ENCODE measurements at places on chromosomes 7 and 10. TPM values are rescaled to one million over a fixed set of nuclear protein-coding genes. Genes with fewer than 3 reads are reported as not detected.

Gene TCAF1
- 63.2 TPM for total RNA-seq

DNA sequence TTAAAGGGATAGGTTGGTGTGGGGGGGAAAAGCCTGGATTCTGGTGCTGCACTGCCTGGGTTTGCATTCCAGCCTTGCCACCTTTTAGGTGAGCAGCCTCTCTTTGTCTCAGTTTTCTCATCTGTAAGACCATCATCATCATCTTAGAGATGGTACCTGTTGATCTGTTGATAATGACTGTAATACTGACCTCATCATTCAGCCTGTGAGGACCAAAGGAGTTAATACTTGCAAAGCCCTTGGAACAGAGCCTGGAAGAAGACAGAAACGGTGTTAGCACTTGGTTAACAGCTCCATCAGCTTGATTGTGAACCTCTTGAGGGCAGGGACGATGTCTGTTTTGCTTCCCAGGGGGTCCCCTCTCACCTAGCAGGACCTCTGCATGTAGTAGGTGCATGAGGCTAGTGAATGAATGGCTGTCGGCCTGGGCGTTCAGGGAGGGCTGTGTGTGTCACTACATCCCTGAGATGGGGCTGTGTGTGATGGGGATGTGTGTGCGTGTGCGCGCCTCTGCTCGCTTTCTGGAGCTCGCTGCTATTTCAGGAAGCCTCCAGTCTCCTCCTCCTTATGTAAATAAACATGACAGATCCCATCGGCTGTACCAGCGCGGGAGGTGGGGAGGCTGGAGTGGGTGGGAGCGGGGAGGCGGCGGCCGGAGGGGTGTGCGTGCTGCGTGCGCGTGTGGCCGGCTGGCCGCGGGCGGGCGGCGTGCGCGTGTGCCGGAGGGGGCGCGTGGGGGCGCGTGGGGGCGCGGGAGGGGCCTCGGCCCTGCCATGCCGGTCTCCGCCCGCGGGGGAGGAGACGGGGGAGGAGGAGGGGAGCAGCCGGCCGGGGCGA is 61.2 kb downstream of the NEURL1 start:
- DNase-seq, result peak; percentile 54

DNA sequence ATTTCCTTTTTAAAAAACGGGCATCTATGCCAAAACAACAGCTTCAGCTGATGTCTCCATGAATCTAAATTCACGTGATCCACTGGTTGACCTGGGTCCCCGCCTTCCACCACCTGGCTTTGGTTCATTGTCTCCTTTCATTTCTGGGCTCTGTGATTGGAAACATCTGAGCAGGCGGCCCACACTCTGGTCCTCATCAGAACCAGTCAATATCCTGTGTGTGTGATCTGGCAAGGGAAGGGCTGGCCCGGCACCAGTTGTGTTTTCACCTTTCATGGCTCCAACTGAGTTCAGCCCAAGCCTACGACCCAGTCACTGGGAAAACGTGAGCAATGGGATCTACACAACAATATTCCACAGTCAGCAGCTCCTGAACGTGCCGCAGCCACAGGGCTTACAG is 46.2 kb downstream of the PARP12 start:
- DNase-seq, result no peak

GRCh38 chr7:65250697-65251395 is 122.8 kb upstream of the ZNF92 start:
- DNase-seq, result no peak

GRCh38 chr7:25469669-25470068 is 241.4 kb upstream of the NPVF start:
- no peak for DNase-seq

DNA sequence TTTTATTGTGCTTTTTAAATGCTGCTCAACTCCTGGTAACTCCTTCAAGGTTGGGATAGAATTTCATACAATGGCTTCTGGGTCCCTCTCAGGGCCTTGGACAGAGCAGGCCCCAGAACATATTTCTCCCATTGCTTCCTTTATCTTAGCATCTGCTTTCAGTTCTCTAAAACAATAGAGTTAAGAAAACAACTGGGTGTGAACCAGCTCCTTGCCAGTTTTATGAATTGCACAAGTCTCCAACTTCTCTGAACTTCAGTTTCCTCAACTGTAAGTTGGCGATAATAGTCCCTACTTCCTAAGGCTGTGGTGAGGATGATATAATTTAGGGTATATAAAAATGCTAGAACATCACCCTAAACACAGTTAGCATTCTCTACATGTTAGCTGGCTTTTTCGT is 77.0 kb upstream of the INHBA start:
- DNase-seq, result no peak

DNA sequence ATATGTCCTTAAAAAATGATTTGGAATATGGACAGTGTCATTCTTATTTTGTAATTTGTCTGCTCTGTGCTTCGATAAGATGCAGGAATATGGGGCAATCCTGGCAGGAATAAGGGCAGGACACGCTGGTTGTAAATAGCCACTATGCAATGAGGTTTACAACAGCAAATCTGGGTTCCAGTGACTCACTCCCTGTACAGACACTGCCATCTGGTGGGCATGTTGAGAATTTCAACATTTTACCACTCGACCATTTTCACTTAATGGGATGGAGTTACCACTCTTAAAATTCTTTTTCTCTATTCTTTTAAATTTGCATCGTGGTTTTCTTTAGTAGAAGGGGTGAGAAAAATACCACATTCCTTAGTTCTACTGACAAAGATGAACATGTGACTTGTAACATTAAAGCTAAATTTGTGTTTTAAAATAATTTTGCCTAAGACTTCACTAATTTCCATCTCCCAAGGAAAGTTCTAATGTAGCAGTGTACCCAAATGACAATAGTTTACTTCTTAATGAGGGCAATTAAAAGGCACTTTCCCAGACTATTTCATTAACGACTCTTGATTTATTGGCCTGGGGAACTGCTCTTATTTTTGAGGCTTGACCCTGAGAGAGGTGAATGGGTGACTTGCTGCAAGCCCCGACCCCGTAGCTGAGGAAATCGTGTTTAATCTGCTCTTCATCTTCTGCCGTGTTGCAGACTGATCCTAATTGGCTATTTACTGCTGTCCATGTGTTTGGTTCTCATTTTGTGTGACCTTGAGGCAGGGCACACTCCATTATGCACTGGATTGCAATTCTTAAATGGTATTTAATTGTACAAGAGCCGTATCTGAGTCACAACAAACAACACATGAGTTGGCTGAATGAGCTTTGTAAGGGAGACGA is 173.6 kb upstream of the IMMP2L start:
- peak; percentile 74 for DNase-seq

Gene SUN3
- total RNA-seq, result not detected

DNA sequence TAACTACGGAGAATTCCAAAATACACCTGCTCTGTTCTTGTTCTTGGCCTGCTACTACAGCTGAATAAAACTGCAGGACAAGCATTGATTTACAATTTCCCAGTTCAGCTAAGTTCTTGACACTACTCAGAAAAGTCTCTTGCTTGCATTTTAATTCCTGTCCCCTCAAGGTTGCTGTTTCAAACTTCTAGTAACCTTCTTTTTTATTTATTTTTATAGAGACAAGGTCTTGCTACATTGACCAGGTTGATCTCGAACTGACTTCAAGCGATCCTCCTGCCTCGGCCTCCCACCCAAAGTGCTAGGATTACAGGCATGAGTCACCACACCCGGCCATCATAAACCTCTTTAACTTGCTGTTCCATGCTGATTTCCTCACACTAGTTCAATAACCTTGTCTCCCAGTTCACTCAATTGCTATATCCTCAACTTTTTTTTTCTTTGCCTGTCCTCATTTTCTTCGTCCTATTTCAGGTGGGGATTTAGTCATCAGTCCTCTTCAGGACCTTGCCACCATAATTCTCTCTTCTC is 79.9 kb downstream of the ARHGAP21 start:
- no peak for DNase-seq

DNA sequence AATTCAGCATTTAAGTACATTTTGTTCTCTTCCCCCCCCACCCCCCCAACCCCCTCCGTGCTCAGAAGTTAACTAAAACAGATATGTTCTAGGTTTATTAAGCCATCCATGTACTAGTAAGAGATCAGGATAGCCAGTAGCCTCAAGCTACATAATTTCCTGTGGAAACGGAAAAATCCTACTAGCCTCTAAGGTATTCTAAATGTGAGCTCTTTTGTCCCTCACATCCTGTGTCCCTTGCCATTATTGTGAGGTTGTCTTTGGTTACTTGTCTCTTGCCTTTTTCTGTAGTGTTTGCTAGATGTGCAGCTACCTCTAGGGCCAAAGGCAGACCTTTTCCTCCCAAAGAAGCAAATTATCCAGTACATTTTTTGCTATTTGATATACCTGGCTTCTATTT is 92.1 kb downstream of the BTRC start:
- DNase-seq, result no peak

- DNase-seq, result no peak
Measured at GRCh38 chr7:106354822-106355221, 70.0 kb upstream of the NAMPT start.

DNA sequence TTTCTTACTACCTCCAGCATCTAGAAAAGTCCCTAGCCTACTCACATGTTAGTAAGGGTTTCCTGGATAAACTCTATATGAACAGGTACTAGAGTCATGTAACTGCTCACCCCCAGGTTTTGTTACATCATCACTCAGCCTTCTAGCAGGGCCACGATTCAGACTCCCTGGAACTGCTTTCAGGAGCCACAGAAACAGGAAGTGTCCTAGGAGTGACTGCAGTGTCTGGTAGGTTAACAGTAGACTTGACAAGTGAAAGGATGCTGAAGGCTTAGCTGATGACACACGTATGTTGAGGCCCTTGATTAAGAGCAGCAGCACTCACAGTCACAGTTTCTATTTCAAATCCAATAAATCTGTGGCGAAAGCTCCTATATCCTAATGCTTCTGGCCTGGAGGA is 101.2 kb downstream of the DNMBP start:
- DNase-seq, result no peak
